Thoracic aorta (tissue), 2 donors: ENCODE measurements at places on chromosomes 5 and 9. TPM values are rescaled to one million over a fixed set of nuclear protein-coding genes. Genes with fewer than 3 reads are reported as not detected.

The BRIX1 gene
- 16.8 TPM for total RNA-seq

The CCT5 gene
- total RNA-seq = 135 TPM

The PCDHGA8 gene
- 7.5 TPM for total RNA-seq

The OGN gene
- 600 TPM for total RNA-seq

The TSLP gene
- total RNA-seq = not detected

The ZNG1C gene
- 10.2 TPM for total RNA-seq

The ARHGEF37 gene
- 5.6 TPM for total RNA-seq

- DNase-seq = no peak
Observed at GRCh38 chr5:112119969-112120368, 299.1 kb downstream of the EPB41L4A start.

GRCh38 chr9:90000925-90001324 lies 396.1 kb downstream of the GADD45G start:
- DNase-seq = no peak

- DNase-seq = no peak
Observed at GRCh38 chr5:161546470-161547301, at the start of gene GABRB2. GABRB2 (minus strand) TSS chr5:161546725; CDS start chr5:161546643, 82 bp downstream.

DNA sequence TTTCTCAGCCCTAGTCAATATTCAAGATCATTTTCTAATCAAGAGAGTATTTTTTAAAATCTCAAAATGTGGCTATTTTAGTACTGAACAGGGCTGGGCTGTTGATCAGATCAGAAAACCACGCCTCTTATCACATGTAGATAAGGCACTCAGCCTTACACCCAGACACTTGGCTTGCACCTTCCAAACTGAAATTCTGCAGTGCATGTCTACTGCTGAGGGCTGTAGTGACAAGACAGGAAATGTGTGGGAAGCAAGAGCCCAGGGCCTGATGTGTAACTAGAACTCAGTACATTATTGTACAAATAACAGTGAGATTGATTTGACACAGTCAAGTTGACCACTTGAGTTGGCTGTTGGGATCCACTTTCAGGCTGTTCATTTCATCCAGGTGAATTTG lies 48.6 kb downstream of the UBE2QL1 start:
- no peak for DNase-seq

DNA sequence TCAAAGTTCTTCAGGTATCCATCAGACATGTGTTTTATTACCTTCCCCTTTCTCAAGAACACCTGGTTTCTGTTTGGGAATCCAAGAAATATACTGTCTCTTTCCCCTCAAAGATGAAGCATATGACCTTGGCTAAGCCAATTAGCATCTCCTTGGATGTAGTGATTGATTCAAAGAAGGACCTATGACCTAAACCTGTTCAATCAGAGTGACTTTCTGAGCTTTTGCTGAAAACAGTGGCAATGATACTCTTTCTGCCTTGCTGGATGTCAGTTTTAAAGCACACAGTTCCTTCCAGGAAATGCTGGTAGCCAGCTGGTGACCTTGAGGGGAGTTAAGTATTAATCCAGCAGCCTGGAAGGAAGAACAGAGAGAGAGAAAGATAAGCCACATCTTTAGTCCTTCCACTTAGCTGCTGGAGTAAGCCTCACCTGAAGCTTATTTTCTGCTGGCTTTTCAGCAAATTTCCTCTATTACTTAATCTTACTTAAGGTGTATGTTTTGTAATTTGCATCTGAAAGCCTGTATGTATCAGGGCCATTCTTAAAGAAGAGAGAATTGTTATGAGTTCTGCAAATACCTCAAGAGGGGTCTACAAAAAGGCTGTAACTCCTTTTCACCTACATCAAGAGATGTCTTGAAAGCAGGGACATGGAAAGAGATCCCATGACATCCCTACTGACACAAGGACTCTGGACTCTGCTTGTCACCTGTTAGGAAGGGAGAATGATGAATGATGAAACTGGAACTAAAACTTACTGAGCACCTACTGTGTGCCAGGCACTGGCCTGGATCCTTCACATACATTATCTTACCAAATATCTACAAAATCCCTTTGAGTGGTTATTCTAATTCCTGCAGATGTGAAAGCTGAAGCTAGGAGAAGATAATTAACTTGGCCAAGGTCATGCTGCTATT lies 35.2 kb upstream of the PIK3R1 start:
- DNase-seq = no peak

- DNase-seq = no peak
Observed at GRCh38 chr9:103242025-103242424, 246.9 kb downstream of the CYLC2 start.

- DNase-seq = no peak
Observed at GRCh38 chr9:112670991-112671625, 46.8 kb downstream of the INIP start.

GRCh38 chr5:179679014-179679674 lies 1.7 kb downstream of the CBY3 start:
- DNase-seq = peak; percentile 19

- no peak for DNase-seq
Observed at GRCh38 chr5:58800356-58800755, 217.5 kb downstream of the RAB3C start.

GRCh38 chr5:88226881-88227450 lies 41.7 kb downstream of the TMEM161B start:
- no peak for DNase-seq

- no peak for DNase-seq
Observed at GRCh38 chr9:98539954-98540353, 168.8 kb downstream of the GABBR2 start.

DNA sequence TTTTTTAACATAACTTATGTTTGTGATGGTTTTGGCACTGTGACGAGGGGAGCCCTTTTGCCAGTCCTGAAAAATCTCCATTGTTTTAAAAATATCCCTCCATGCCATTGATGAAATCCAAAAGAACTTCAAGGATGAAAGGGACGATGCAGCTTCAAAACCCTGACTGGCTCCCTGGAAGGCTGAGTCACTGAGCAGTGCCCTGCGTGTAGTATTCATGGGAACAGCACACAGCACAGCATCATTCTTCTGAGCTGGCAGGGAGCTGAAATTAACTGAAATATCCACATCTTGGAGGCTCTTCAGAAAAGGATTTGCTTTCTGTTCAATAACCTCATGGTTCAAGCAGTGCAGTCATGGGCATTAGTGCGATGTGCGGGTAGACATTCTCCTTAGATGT lies 29.7 kb downstream of the PDE4D start:
- no peak for DNase-seq

DNA sequence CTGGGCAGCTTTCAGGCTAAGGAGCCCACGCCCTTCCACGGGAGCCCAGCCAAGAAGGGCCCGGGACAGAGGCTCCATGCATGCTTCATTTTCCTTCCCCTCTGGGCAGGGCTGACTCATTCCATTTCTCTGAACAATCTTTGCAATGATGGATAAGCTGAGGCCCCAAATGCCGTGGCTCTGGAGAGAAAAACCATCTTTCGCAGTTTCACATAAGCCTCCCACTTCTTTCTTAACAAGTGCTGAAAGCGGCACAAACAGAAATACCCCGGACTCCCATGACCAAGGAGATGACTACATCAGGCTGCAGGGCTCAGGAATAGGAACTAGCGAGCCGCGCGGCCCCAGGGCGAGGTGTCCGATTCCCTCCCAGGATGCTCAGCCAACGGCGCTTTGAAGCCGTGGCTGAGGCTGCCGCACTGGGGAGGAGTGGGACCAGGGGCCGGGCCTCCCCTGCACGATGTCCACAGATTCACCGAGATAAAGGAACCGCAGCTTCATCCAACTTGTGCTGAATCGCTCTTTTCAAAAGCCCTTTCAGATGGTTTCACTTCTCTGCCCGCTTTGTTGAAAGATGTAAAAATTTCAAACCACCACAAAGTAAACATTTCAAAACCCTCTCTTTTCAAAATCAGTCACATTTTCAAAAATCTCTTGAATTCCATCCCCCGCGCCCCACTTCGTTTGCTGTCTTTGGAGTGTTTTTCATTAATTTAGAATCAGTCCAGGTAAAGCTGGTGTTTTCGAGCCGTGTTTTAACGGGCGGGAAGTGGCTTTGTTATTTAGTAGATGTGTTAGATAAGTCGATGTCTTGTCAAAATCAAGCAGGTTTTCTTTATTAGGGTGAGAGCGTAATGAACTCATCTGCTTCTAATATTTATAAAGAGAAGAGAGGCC lies 96.5 kb upstream of the LMX1B start:
- DNase-seq = no peak
